ENCODE measurements at places on chromosomes 4 and X. TPM values are rescaled to one million over a fixed set of nuclear protein-coding genes. Genes with fewer than 3 reads are reported as not detected.

HSFX3 gene
- not detected for polyA plus RNA-seq

C4orf51 gene
- not detected for polyA plus RNA-seq

HTN3 gene
- polyA plus RNA-seq, result not detected

MAGEB17 gene
- polyA plus RNA-seq, result 0.14 TPM

SH3TC1 gene
- polyA plus RNA-seq, result 8.1 TPM

DNA sequence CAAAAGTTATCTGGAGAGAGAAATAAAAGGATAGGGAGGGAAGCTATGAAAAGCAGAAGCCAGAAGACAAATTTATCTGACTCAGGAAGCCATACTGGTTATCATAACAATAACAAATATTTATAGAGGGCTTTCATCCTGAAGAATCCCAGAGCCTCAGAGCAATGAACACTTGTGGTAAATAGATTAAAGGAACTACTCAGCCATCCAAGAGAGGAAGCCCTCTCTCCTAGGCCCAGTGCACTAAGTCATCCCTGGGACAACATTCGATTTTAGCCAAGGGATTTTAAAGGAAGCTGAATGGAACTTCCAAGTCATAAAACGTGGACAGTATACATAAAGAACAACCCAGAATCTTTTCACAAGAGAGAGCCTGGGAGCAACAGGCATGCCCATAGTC is 76.9 kb downstream of the COL4A6 start:
- DNase-seq, result no peak

DNA sequence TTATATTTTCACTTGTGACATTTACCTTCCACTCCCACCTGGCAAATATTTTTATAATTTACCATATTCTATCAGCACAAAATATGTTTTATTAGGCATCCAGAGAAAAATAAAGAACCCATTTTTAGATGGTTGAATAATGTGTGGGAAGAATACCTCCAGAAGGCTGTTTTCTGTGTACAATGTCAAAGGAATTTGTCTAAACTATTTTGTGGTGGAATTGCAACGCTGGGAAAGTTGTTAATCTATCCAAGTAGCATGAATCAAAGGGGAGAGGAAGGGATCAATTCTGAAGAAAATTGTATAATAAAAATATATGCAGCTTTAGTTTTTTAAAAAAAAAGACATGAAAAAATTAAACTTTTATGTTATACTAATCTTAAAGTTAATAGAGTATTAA is 706.5 kb downstream of the FSTL5 start:
- DNase-seq, result no peak

GRCh38 chrX:7143076-7143475 is 4.4 kb upstream of the STS start:
- no peak for DNase-seq
